Activated CD4-positive, alpha-beta memory T cell treated with anti-CD3 and anti-CD28 coated beads for 36 hours (primary cell): ENCODE measurements at places on chromosomes 6 and 20. TPM values are rescaled to one million over a fixed set of nuclear protein-coding genes. Genes with fewer than 3 reads are reported as not detected.
A peak's percentile ranks its signal among the peaks of the same experiment; 100 is the strongest.

DNA sequence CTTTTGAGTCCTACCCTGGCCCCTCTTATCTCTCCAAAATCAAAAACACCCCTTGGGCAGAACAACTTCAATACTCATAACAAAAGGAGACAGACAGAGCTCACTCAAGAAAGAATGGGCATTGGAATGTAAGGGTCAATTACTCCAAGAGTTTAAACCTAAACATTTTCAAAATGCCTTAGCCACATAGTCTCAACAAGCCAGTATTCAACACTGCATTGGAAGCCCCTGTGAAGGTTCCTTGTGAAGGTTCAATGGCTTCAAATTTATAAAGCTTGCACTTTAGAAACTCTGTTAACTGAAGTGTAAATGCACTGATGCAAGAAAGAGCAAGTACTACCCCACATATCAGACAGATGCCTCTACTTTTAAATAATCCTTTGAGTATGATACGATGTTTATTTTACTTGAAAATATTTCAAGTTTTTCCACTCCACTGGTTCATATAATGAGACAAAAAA lies 139.1 kb upstream of the LAMP5 start:
- no peak for DNase-seq

The RAMACL gene
- 0.31 TPM for total RNA-seq

The ITCH gene
- total RNA-seq = 45.2 TPM

DNA sequence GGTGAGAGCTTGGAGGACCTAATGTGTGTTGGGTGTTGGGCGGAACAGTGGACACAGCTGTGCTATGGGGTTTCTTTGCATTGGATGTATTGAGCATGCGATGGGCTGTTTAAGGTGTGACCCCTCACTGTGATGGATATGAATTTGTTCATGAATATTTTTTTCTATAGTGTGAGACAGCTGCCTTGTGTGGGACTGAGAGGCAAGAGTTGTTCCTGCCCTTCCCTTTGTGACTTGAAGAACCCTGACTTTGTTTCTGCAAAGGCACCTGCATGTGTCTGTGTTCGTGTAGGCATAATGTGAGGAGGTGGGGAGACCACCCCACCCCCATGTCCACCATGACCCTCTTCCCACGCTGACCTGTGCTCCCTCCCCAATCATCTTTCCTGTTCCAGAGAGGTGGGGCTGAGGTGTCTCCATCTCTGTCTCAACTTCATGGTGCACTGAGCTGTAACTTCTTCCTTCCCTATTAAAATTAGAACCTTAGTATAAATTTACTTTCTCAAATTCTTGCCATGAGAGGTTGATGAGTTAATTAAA lies 3.0 kb downstream of the HLA-A start:
- no peak for DNase-seq

The SPATS1 gene
- total RNA-seq = not detected

GRCh38 chr6:71034563-71035345 lies 77.9 kb upstream of the B3GAT2 start:
- no peak for DNase-seq

The FAM209B gene
- 0.63 TPM for total RNA-seq

GRCh38 chr6:148747471-148748165 lies 788 bp downstream of the UST start:
- peak; percentile 68 for DNase-seq
